ENCODE measurements at places on chromosomes 1 and 21.

DNA sequence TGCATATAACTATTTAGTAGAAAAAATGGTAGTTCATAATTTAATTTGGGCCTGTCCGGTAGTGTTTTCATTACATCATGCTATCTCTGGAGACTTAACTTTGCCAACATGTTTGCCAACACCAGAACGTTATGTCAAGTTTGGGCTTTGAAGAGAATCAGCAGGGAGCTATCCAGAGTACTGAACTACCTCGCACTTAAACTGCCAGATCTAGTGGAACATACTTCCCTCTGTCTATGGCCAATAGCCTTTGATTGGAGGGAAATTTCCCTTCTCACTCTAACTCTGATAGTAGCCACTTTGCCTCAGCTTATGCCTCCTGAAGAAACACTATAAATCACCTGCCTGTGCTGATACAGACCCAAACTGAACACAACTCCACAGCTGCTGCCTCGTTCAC lies 10.0 kb downstream of the LRRC53 start:
- peak; percentile 40 for DNase-seq

GRCh38 chr1:64471218-64472039 lies 1.5 kb downstream of the CACHD1 start:
- DNase-seq, result peak; percentile 40

DNA sequence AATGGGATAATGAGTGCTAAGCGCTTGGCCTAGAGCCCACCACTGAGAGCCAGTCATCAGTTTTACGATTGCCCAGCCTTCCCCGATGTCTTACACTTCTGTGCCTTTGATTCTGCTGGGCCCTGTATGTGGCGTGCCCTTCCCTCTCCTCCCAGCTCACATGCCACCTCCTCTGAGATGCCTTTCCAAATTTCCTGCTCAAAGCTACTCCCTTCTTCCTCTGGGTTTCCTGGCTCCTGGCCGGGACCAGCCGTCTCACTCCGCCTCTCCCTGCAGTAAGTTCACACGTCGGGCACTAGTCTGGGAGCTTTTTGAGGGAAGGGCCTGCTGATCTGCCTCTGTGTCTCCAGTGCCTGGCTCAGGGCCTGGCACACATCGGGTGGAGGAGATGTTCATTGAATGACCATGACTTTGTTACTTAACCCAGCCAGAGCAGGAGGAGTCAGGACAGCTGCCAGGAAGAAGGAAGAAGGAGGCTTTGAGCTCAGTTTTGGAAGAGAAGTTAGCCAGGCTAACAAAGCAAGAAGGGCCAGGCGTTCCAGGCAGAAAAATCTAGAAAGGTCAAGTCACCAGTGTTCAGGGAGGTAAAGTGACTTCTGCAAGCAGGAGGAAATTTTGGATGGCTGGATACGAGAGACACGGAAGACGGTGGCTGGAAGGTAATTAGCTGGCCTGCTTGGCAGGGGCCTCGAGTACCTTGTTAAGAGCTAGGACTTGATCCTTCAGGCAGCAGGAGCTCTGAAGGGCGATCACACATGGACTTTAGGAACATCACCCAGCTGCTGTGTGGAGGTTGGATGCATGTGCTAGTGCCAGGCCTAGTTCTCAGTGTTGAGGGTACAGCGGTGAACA lies 63.6 kb downstream of the EPHB2 start:
- peak; percentile 84 for DNase-seq

- DNase-seq, result no peak
These were observed 6.2 kb downstream of the KCNA3 start for GRCh38 chr1:110668549-110668948.

- DNase-seq, result no peak
These were observed 5.5 kb upstream of the KRTAP10-3 start for GRCh38 chr21:44564099-44564498.

DNA sequence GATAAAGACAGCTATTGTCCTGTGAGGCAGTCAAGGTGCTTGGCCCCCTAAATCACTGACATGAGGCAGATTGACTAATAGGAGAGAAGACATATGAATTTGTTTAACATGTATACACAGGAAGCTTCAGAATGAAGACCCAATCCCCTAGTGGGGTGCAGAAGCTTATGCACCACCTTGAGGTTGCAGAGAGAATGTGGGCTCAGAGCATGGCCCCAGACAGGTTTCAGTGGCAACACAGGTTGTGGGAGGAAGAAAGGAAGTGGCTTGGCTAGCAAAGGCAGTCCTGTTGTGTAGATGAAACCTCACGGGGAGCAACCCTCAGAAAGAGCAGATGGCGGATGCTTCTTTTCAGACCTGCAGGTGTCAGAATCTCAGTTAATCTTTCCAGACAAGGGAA lies 37.0 kb upstream of the PARP1 start:
- no peak for DNase-seq

DNA sequence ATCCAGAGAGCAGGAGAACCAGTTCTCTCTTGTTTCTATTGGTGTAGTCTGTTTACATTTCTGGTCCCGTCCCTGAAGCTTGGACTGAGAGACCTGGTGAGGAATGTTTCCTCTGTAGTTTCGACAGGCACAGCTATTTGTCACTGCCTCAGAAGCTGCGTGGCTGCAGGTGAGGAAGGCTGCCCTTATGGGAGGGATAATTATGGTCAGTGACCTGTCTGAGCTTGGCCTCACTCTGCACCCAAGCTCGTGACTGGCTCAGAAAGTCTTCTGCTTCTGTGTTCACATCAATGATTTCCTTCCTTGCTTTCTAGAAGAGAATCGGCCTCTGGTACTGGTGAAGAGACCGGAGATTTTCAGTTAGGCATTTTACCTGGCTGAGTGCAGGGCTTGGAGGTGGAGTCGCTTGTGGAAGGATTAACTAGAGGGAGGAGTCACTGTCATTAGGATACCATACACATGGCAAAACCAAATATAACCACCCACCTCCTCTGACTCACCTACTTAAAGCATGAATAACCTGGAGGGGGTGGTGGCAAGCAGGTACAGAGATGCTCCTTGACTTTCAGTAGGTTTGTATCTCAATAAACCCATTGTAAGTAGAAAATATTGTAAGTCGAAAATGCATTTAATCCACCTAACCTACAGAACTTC lies 19.9 kb upstream of the WDR26 start:
- no peak for DNase-seq

GRCh38 chr1:11735531-11735853 lies 444 bp upstream of the AGTRAP start:
- DNase-seq, result no peak

DNA sequence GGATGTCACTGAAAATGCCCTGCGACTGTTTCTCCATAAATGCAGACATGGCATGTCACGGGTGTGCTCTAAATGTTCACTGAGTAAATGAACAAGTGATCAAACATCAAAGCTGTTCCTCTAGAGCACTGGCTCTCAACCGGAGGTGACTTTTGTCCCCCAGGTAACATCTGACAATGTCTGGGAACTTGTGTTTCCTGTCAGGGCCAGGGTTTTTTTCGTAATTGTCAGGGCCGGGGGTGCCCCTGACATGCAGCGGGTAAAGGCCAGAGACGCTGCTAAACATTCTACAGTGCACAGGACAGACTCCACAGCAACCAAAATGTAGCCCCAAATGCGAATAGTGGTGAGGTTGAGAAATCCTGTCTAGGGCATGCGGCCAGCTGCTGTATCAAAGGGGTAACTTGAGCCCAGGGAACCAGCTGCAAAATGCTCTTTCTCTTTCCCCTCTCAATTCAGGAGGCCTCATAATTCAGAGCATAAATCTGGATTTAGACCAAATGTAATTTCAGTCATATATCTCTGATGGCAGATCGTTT lies 2.0 kb downstream of the ALDH4A1 start:
- DNase-seq, result no peak

GRCh38 chr1:59992040-59992820 lies 65.7 kb upstream of the CYP2J2 start:
- no peak for DNase-seq

Data from AG08395 (cell line).